ENCODE measurements at places on chromosomes 2 and 18.

DNA sequence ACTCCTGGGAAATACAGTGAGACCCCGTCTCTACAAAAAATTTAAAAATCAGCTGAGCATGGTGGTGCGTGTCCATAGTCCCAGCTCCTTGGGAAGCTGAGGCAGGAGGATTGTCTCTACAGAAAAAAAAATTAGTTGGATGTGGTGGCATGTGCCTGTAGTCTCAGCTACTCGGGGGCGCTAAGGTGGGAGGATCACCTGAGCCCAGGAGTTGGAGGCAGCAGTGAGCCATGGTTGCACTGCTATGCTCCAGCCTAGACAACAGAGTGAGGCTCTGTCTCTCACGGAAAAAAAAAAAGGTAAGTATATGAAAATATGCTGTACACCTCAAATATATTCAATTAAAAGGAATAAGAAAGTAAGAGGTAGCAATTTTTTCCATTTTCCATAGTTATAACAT lies 92.5 kb upstream of the TGIF1 start:
- no peak for DNase-seq

- DNase-seq = no peak
Measured at GRCh38 chr2:7745369-7745768, 828.2 kb downstream of the RNF144A start.

- no peak for DNase-seq
Measured at GRCh38 chr2:43402452-43402937, 176.1 kb upstream of the ZFP36L2 start.

DNA sequence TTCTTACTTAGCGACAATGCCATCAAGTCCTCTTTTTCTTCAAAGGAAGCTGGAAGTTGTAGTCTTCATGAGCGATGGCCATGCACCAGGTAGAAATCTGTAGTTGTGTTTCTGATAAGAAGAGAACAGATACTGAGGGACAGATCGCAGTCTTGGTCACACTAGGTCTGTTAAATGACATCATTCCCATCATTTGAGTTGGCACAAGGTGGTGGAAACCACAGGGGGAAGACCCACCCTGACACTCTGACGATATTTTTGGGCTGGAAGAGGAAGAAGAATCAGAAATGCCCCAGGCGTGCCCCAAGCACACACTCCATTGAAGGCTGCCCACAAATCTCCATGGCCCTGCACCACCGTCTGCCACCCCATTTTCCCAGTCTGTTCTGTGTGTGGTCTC lies 89.0 kb upstream of the BOD1L2 start:
- DNase-seq = no peak

DNA sequence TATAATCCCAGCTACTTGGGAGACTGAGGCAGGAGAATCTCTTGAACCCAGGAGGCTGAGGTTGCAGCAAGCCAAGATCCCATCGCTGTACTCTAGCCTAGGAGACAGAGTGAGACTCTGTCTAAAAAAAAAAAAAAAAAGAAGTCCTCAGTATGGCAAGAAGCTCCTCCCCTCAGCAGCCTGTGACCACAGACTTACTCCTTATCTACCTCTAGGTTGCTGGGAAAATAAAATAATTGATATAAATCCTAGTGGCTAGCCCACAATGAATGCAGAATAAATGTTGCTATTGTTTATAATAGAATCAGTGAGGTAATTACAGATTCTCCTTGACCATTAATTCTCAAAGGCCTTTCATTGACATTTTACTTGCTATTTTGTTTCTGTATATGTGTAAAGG lies 70.6 kb downstream of the IRS1 start:
- DNase-seq = no peak

- no peak for DNase-seq
Measured at GRCh38 chr18:63889626-63890025, 2.1 kb downstream of the SERPINB2 start.

- DNase-seq = no peak
Measured at GRCh38 chr2:50582164-50582563, 449.8 kb downstream of the NRXN1 start.

Data from activated T-cell treated with anti-CD3 and anti-CD28 coated beads for 24 hours (primary cell).